ENCODE measurements at places on chromosomes 1 and 21.

- DNase-seq = no peak
Observed at GRCh38 chr21:44448651-44449131, 6.6 kb upstream of the LRRC3 start.

GRCh38 chr1:79532555-79532954, 526.0 kb upstream of the ADGRL4 start:
- DNase-seq = no peak

DNA sequence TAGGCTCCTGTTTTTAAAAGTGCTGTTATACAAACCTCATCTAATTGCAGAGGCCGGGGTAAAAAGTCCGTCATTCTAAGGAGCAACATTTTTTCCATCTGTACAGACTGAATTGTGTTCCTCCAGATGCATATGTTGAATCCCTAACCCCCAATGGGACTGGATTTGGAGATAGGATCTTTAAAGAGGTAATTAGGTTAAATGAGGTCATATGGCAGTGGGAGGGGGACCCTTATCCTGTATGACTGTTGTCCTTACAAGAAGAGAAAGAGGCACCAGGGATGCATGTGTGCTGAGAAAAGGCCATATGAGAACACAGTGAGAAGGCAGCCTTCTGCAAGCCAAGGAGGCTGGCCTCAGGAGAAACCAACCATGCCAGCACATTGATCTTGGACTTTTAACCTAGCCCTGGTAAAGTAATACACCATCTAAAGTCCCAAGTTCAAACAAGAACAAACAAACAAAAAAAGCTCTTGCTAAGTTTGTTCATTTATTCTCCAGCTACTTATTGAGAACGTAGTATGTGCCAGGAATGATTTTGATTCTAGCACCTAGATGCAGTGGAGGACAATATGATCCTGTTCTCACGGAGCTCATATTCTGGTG, 352.4 kb downstream of the NTNG1 start:
- no peak for DNase-seq

DNA sequence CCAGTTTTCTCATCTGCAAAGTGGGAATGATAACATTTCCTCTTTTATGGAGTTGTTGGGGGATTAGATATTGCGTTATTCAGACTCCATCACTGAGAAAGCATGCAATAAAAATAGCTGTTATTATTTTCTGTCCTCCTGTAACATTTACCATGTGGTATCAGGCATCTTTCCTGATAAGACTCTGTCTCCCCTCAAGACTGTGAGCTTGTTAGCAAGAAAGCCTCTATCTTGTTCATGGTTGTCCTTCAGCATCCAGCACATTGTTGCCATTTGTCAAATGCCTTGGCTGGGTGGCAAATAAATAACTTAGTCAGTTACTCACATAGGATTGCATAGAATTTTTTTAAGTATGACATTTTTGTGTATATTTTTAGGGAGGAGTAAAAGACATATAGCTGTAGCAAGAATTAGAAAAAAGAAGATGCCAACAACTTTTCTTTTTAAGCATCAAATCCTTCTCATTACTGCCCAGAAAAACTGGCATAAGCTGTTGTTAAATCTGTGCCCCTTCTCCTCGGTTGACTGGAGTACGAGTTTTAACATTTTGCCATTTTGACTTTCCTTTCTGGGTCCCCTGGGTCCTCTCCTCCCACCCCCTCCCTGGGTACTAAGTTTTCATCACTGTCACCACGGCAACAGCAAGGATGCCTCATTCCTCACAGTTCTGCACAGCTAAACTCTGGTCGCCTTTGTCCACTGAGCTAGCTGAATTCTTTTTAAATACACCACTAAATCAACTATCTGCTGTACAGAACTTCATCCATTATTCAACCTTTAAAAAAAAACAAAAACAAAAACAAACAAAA, 1.0 kb upstream of the JAM2 start:
- DNase-seq = no peak

DNA sequence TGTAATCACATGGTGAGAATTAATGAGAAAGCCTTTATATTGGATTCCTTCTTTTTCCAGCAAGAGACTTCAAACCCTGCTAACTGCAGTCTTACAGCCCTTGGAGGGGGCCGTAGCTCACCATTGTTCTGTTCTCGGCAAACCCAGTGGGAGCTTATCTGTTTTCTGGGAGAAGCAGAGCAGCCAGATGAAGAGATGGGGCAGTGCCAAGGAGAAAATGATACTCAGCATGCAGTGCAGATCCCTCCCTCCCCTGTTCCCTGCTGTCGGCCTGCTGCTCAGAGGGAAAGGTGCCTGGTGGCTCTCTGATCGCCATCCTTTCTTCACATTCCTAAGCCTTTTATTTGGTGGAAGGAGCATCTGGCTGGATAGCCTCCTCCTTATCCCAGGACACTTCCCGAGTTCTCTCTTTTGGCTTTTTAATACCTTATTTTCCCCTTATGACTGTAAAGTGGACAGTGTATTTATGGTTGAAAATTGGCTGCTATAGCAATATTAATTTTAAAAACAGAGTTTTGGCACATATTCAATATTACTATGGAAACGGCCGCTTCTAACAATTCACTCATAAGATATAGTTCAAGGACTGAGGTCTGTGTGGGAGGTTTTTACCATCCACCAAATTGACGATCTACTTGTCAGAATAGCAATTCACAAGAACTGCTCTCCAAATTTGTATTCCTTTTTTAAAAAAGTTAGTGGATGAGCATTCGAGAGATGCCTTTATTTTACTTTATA, 203.4 kb downstream of the CRB1 start:
- DNase-seq = no peak

DNA sequence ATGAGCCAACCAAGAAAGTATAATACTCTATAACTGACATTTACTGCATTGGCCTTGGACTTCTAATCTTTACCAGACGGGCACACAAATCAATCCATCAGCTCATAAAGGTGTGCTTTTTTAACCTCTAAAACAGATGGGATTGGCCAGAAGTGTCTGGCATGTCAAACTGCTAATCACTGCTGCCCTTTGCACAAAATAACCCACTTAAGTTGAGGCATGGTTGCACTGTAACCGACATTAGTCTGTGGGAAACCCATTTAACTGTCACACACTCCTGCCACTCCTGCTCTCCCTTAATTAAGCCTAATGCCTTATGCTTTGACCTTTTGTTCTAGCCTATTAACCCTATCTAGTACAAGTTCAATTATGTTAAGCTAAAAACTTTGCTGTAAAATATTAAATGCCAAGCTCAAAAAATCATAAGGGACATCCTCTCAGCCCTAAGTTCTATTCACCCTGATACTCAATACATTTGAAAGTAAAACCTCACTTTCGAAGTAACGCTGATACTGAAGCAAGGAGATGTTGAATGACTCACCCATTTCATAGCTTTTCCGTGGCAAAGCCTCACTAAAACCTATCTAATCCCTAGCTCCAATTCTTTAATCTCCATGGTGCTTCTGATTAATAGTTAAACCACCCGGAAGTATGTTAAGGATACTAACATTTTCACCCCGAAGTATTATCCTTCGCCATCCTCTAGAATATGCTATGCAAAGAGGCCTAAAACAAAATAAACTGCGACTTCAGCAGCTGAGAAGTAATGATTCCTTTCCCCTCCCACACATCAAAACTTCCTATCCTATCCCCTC, 12.9 kb downstream of the NRIP1 start:
- DNase-seq = no peak

- no peak for DNase-seq
Observed at GRCh38 chr21:24852610-24853195, 754.6 kb downstream of the MRPL39 start.

- DNase-seq = no peak
Observed at GRCh38 chr1:232983375-232983774, 33.0 kb downstream of the NTPCR start.

- no peak for DNase-seq
Observed at GRCh38 chr1:24864370-24864777, 65.7 kb downstream of the RUNX3 start.

DNA sequence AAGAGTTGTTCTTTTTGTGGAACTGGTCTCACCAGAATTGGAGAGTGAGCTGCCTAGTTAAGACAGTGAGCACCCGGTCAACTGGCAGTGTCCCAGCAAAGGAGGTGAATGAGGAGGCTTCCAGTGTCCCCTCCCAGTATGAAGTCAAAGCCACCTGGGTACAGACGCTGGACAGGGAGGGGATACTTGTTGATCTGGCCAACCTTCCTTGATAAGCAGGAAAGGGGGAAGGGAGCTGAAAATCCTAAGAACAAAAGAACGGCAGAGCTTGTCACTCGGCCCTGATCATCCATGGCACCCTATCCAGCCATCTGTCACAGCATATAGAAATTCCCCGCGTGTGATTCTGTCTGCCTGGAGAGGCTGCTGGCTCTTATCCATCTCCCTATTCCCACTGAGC, 91.5 kb downstream of the SSBP3 start:
- DNase-seq = no peak

GRCh38 chr1:114093624-114094362, 59.9 kb downstream of the SYT6 start:
- no peak for DNase-seq

DNA sequence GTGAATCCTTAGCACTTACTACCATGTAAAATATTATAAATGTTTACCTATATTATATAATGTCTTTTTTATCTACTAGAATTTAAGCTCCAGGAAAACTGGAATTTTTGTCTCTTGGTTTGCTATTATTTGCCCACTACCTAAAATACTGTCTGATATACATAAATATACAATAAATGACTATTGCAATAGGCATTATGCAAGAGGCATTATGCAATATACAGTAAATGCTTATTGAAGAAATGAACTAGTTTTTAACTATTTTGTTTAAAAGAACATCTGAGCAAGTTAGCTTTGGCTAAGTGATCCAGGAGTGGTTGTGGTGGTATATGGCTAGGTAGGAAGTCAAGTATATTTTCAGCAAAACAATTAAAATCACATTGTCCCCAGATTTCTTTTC, 640.2 kb upstream of the PKN2 start:
- no peak for DNase-seq

DNA sequence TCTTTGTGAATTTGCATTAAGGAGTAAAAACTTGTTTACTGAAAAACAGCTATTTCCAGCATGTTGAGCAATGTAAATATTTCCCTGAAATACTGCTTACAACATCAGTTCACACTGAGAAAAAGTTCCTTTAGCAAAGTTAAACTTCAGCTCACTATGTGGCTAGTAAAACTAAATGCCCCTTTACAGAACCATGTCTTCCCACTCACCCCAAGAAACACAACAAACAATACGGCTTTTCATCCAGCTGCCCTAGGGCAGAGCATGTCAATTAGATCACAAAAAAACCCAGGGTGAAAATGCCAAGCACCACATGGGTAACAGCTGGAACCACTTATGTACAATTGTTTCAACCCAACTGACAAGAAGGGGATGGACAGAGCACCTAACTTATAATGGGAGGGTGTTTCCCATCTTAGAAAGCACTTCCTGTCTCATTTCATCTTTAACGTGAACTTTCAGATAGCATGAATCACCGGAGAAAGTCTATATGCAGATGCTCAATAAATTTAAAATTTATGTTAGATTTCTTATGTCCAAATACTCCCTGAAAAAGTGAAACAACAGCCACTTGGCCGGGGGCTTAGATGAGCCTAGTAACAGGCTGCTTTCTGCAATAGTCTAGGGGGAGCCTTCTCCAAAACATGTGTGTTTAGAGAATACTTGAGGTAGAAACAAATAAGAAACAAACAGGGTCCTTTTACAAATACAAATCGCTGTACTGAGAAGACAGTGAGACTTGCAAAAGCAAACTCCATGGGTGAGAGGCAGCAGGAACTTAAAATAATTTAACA, 6.6 kb downstream of the NID1 start:
- no peak for DNase-seq

- peak; percentile 29 for DNase-seq
Observed at GRCh38 chr1:235648954-235649367, 623 bp downstream of the GNG4 start.

DNA sequence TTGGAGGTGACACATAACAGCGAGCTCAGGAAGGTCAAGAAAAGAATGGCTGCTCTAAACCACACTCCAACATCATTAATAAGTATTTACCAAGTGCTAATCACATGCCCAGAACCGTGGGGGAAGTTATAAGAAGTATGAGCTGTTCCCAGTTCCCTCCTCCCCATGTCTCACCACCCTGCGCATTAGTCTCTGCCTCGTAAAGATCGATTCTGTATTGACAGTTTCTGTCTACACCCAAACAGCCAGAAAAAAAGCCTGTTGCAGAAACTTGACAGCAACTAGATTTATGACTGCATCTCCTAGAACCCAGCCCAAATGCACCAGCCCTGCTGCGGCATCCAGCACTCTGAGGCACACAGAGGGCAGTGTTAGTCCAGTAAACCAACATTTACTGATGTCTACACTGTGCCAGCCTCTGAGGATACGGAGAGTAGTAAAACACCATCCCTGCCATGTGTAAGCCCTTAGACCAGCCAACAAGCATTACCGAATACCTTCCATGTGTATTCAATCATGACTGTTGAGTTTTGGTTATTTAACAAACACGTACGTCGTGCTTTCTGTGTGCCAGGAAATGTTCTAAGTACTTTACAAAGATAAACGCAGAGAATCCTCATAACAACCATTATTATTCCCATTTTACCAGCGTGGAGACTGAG, 63.6 kb upstream of the ZBTB40 start:
- no peak for DNase-seq

- no peak for DNase-seq
Observed at GRCh38 chr1:16605532-16606505, 7.5 kb downstream of the NBPF1 start.

- no peak for DNase-seq
Observed at GRCh38 chr1:61616830-61617229, 108.1 kb downstream of the TM2D1 start.

DNA sequence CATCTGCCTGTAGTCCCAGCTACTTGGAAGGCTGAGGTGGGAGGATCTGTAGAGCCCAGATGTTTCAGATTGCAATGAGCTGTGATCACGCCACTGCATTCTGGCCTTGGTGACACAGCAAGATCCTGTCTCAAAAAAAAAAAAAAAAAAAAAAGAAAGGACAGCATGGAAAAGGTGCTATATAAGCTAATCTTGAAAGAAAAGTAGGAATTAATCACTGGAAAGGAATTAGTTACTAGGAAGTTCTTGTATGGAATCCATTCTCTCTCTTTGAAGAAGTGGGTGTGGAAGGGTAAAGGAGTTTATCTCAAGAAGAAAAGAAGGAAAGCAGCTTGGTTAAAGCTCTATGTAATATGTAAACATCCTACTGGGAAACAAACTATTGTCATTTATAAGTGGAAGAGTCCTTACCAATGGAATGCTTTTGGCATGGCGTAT, 339.2 kb downstream of the DPYD start:
- no peak for DNase-seq

DNA sequence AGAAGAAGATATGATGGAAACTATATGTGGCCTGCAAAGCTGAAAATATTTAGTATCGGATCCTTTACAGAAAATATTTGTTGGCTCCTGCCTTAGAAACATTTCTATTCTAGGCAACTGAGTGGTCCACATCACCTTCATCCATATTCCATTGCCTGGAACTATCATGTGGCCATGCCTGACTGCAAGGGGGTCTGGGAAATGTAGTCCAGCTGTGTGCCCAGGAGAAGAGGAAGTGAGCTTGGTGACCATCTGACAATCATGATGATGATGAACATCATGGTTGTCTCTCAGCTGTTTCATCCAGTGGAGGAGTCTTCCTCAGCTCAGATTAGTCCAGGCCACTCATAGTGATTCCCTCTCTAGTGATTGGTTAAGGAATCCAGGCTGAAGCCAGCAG, 61.8 kb upstream of the IFNLR1 start:
- no peak for DNase-seq

GRCh38 chr1:208977638-208978256, 605.8 kb upstream of the CAMK1G start:
- DNase-seq = no peak

- no peak for DNase-seq
Observed at GRCh38 chr1:201126832-201127754, at the start of gene ASCL5. Gene ASCL5, minus strand, starts transcription at chr1:201127184. Its CDS starts 11,812 bp downstream, at chr1:201115372.
